Cardiac fibroblast (primary cell): ENCODE measurements at places on chromosomes 1 and 21.

GRCh38 chr1:191453487-191453886 lies 704.8 kb upstream of the RGS18 start:
- DNase-seq, result no peak

DNA sequence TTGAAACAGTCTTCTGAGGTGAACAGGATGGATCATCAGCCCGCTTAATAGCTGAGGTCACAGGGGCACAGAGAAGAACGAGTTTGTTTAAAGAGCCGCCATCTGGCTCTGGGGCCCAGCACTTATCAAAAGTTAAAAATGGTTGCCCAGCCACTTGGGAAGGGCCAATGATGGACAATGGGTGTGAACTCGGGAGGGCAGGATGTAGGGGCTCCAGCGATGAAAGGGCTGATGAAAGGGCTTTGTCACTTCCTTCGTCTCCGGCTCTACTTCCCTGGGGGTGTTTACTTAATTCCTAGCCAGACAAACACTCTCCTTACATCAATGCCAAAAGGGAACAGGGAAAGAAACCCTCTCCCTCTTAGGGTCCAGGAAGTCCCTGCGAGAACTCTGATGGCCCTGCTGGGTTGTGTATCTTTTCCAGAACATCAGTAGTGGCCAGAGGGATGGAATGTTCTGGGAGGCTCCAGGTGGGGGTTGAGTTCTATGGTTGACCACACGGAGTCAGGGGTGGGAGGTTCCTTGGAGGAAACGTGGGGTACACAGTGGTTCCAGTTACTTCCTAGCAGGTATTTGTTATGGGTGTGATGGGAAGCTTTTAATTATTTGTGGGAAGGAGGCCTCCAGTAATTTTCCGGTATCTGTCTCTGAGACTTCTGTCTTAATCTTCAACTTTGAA lies 9.0 kb upstream of the ABCG1 start:
- peak; percentile 14 for DNase-seq

- DNase-seq, result no peak
These were observed 17.5 kb upstream of the CLDN8 start for GRCh38 chr21:30233228-30234020.

DNA sequence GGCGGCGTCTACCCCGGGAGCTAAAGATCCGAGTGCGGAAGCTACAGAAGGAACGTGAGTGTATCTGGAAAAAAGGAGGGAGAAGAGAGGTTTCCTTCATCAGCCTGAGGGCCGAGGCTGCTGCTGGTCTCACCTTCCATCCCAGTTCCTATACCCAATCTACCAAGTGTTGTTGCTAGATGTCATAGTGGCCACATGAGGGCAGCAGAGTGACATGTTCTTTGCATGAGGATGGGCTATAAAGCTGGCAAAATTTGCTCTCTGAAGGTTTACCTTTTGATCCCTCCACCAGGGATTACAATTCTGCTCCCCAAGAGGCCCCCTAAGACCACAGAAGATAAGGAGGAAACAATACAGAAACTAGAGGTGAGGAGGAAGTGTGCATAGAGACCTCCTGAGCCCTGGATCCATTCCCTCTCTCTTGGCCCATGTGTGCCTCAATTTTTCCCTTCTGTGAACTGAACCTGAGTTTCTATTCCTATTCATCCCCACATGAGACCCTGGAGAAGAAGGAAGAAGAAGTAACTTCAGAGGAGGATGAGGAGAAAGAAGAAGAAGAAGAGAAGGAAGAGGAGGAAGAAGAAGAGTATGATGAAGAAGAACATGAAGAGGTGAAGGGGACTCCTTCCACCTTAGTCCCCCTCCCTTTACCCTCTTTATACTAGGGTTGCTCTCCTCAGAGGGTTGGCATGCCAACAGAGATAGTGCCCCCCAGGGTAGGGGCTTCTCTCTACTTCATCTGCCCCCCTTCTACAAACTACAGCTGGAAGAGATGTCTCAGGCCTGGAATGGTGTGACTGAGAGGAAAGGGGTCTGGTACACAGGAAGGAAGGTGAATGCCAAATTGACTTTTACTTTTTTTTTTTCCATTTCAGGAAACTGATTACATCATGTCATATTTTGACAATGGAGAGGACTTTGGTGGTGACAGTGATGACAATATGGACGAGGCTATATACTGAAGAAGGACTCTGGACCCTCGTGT lies 13.3 kb downstream of the POLR3GL start:
- DNase-seq, result peak; percentile 89

GRCh38 chr1:75097654-75098053 lies 36.5 kb upstream of the LHX8 start:
- no peak for DNase-seq

- no peak for DNase-seq
These were observed 43.9 kb downstream of the ZNF281 start for GRCh38 chr1:200365897-200366426.
